Activated T-cell treated with anti-CD3 and anti-CD28 coated beads for 1 hour (primary cell): ENCODE measurements at places on chromosomes 11 and 22.
A peak's percentile ranks its signal among the peaks of the same experiment; 100 is the strongest.

DNA sequence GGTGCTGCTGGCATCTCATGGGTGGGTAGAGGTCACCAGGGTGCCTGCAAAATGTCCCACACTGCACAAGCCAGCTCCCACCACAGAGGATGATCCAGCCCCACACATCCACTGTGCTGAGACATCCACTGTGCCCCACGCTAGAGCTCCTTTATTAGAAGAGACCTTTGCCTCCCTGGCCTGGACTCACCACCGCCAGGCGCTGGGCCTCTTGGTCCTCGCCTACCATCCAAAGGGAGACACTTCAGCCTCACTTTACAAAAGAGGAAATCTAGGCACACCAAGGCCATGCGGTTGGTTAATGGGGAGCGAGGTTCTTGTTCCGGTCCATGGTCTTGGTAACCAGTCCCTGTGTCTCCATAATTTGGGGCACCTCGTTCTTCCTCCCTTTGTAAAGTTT, 3.4 kb upstream of the ANO1 start:
- DNase-seq = no peak

DNA sequence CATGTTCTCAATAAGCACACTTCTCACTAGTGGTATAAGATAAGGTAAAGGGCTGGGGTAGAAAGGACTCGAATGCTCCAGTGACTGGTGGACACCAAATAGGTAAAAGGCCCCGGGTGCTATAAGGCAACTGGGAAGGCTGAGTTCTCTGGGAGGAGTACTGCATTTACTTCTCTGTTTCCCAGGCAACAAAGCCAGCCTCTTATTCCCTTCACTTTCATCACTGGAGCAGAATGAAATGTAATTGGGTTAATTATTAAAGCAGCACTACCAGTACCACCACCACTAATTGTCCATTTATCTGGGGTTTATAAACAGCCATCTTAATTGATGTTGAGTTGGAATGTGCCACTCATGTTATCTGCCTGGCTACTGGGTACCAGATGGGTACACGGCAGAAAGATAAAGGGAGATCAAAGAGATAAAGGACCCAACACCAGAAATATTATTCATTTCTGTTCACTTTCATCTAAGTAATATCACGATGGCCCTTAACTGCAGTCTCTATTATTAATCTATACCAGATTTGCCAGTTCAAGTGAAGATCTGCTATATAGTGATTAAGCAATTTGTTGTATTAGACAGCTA, 94.4 kb upstream of the CHRM4 start:
- no peak for DNase-seq

DNA sequence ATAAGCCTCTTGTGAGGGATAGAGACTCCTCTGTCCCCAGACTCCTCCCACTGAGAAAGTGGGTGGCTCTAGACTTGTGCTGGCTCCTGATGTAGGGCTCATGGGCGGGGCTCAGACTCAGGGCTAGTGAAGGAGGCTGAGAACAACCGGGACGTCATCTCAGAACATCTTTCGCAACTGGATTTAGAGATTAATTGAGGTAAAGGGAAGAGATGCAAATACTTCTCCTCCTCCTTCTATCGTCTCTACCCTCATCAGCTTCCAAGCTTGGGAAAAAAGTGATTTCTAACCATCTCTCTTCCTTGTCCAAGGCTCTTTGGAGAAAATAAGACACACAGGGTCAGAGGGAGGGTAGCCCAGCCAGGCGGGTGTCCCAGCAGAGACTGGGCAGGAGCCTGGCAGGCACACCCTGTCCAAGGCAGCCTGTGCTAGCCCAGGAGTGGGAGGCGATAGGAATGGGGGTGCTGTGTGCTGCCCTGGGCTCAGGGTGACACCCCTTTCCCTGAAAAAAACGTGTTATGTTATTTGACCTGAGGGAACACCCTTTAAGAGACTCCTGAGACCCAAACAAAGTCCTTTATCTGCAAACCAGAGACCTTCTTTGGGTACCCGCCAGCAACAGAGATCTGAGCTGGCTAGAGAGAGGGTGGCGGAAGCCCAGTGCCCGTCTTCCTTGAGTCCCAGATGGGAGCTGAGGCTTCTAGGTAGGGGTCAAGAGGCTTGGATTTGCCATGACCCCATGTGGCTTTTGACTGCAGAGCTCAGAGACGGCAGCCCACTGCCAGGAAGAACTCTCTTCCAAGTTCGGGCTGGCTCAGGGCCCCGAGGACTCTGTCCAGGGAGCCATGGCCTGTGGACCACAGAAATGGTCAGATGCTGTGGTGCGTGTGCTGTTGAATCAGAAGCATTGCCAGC, 160.9 kb downstream of the ADAMTS15 start:
- DNase-seq = no peak

DNA sequence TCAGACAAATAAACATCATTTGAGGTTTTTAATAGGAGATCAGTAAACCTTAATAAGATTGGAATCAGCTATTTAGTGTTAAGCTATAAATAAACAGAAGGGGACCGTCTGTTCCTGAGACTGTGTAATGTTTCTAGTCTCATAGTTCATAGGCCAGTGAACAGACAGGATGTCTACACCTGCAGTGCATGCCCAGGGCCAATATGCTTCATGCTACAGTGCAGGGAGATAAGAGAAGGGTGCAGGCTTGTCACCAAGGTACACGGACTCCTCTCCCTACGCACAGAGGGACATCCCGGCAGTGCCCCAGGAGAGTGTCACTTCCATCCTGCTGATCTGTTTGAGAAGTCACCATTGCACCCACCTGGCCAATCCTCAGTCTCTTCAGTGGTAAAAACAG, 148.6 kb downstream of the OPCML start:
- DNase-seq = no peak

GRCh38 chr11:128509621-128510389, 77.6 kb downstream of the ETS1 start:
- DNase-seq = no peak

GRCh38 chr22:45144916-45145315, 18.8 kb upstream of the NUP50 start:
- DNase-seq = no peak

DNA sequence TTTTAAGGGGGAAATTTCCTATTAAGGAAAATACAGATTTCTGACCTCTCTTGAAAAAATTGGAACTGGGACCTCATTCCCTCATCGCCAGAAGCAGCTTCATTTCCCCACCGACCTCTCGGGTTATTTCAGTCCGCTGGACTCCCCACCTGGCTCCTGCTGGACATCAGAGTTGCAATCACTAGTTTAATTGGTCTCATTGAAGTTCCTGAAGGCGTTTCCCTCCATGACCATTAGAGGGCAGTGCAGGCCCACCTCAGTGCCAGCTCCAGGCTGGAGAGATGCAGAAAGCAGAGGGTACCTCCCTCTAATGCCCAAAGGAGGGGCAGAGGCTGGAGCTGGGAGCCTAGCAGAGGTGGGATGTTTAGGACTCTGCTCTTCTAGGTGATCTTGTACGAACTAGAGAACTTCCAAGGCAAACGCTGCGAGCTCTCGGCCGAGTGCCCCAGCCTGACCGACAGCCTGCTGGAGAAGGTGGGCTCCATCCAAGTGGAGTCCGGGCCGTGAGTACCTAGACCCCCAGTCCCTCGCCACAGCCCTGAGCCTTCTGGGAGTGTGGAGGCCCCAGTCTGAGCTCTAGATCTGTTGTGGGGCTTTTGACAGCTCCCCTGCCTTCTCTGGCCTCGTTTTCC, 2.7 kb downstream of the CRYBB3 start:
- peak; percentile 37 for DNase-seq

DNA sequence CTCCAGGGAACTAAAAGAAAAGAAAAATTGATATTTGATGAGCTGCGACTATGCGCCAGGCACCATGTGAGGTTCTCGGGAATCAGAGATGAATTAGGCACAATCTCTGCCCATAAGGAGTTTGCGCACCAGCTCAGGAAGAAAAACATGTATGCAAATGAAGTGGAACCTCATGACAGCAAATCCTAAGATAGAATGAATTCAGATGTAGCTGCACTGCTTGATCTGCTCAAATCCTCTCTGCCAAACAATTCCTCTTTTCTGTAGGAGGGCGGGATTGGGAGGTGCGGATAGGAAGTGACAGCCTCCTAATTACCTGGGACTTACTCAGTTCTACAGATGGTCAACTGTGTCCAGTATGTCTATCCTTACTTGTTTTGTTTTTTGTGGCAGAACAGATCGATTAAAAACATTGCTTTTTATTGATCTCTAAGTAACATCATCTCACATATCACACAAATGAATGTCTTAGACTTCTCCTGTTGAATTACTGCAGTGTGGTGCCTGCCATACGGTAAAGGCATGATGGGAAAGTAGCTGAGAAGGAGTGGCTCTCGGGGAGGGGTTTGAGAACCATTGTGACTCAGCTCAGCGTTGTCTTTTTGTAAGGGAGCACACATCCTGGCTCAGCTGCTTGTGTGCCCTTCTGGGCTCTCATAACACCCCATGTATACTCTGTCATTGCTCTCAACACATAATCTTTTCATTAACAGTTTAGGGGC, 13.9 kb downstream of the CRTAM start:
- peak; percentile 7 for DNase-seq

GRCh38 chr11:47270331-47271271, 668 bp downstream of the MADD start:
- DNase-seq = no peak
